Stimulated activated CD4-positive, alpha-beta T cell treated with anti-CD3 and anti-CD28 coated beads, Interleukin-4, amount 100 ng/mL, for 4 hours (primary cell): ENCODE measurements at places on chromosomes 3 and 15.

DNA sequence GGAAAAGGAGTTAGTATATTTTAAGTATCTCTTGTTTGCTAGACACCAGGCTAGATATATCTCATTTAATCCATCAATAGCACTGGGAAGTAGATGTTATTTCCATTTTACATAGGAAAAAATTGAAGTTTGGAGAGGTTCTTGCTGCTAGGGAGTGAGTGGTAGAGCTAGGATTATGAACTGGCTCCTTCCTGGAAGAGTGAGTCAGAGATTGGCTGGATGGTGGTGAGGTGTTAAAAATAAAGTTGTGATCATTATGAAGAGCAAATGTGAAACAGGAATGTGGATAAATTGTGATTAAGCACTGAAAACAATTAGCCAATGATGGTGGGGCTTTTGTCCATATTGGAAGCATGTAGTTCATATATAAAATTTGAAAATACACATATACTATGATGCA lies 234.2 kb downstream of the WNT5A start:
- no peak for DNase-seq

GRCh38 chr3:122886251-122886650 lies 91.4 kb downstream of the SLC49A4 start:
- no peak for DNase-seq

DNA sequence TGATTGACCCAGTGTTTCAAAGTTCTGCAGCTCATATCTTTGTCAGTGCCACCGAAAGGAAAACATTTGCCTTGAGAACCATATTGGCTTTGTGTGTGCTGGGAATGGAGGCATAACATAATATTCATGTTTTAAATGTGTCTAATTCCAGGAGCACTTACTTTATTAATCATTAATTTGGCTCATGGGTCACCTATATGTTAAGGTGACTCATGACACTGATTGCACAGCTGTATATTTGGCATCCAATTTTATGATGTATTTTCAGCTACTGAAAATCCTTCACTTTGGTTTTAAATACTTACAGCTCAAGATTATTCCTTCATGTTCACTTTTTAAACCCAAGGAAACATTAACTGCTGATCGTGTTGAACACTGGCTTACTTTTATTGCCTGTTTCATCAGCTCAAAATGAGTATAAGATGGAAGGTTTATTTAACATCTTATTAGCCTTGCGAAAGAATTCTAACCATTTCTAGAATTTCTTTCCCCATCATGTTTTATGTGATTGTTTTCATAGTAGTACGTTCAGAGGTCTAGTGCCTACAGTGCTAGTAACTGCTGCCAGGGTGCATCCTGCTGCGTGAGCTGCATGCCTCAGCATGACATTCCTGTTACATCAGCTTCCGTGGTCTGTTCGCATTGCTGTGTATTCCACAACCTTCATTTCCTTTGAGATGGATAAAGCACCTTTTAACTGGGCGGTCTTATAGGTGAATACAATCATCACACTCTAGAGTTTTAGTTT lies 63.7 kb downstream of the LRCH3 start:
- no peak for DNase-seq

GRCh38 chr15:93451265-93451664 lies 362.3 kb upstream of the RGMA start:
- DNase-seq, result no peak
